ENCODE measurements at places on chromosomes 7 and 10.

DNA sequence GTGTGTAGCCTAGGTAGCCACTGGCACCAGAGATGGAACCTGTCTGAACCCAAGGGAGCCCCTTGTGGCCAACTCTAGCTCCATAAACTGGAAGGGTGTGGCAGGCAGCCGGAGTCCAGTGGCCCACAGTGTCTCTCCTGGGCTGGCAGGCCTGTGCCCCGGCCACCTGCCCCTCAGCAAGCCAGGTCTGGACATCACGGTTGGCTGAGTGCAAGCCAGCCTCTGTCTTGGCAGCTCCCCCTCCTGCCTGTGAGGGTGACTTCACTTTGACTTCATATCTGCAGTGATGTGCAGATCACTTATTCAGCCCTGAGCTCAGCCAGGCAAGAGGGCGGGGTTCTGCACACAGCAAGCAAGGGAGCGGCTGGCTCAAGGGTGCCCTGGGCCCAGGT lies 1.3 kb upstream of the RET start:
- no peak for DNase-seq

GRCh38 chr10:73207883-73208282 lies 39.2 kb downstream of the DNAJC9 start:
- no peak for DNase-seq

- DNase-seq, result no peak
Observed at GRCh38 chr7:1951159-1951536, 281.1 kb downstream of the ELFN1 start.

GRCh38 chr10:15339892-15340291 lies 31.2 kb downstream of the FAM171A1 start:
- DNase-seq, result no peak

- no peak for DNase-seq
Observed at GRCh38 chr10:102118867-102119266, 1.3 kb downstream of the LDB1 start.

GRCh38 chr10:71888623-71889387 lies 37.8 kb upstream of the PSAP start:
- peak; percentile 83 for DNase-seq

DNA sequence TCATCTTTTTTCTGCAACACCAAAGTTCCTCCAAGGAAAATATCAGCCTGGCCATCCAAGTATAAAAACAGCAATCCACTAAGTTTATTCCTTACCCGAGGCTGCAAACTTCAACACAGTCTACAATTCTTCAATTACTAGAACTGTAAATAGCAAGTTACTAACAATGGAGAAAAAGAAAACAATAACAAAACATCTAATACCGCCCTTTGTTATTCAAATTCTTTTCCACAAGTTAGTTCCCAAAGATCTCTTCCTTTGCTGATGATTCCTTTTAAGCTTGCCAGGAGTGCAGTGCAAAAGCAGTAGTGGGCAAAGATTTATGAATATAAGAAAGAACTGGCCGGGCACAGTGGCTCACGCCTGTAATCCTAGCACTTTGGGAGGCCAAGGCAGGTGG lies 86.2 kb downstream of the CUL2 start:
- DNase-seq, result no peak

GRCh38 chr7:140972876-140973829 lies 41.6 kb downstream of the MRPS33 start:
- peak; percentile 32 for DNase-seq

GRCh38 chr7:117769085-117769484 lies 104.2 kb downstream of the CTTNBP2 start:
- no peak for DNase-seq

GRCh38 chr10:126468467-126468866 lies 80.2 kb upstream of the ADAM12 start:
- DNase-seq, result no peak

DNA sequence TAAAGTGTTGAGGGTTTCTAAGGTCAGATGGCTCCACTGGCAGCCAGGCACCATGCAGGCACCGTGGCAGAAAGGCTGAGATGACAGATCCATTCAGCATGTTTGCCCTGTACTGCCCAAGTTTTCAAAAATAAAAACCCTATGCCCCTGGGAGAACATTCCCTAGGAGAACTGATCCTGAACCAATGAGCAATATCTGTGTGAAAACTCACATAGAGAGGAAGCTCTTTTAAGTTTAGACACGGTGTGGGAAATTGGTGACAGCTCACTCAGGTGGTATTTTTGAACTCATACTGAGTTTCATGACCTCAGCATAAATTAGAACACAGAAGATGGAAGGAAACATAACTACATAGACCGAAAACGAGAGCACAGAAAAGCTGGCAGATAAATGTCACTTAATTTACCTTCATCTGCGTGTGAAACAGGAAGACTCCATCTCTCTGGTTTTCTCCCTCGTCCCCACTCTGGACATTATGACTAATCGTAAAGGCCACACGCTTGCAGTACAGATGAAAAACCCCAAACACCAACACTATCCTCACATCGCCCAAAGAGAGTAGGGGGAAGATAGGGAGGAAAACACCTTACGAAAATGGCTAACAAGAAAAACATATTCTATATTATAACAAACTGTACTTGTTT lies 127.8 kb downstream of the ICA1 start:
- DNase-seq, result no peak

- no peak for DNase-seq
Observed at GRCh38 chr7:120991161-120991560, 2.6 kb downstream of the CPED1 start.

DNA sequence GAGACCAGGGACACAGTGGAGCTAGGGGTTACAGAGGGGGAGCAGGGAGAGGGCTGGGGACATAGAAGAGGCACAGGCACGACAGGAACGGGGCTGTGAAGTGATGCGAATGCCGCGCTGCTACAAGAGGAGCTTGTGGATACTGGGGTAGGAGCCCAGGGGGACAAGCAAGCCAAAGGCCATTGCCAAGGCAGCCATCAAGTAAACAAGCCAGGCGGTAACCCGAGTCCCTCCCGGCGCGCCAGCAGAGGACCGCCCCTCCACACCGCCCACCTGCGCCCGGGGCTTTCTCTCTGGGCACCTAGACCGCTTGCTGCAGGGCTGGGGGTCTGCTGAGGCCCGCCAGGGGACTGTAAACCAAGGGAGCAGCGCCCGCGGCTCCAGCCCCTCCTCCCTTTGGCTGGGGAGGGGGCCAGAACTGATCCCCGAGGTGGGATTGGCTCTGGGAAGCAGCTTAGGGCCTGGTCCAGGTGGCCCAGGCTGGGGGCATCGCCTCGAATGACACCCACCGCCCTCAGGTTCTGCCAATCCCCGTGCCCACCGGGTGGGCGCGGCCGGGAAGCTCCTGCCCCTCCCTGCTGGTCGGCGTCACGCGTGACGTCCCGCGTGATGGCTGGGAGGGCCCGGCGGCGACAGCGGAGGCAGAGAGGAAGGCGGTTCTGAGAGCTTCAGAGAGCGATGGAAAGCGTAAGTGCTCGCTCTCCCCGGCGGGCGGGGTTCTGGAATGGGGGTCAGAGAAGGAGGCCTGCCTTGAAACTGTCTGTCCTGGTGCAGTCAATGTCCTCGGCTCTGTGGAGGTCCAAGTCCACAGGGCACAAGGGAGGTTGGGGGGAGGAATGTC lies 982 bp downstream of the SFXN3 start:
- no peak for DNase-seq

DNA sequence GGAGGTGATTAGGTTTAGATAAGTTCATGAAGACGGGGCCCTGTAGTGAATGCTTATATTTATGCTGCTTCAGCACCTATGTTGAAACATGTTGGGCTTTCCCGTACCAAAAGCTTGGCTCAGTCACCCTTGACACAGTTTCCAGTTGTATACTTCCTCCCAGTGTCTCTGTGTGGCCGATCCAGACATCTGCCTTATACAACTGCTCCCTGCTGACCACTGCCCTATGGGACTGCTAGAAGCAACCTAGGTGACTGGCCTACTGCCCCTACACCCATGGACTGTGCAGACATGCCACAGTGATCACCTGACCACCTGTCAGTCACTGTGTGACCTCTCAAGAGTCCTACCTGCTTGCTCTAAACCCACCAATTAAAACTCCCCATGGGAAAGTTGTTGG lies 22.6 kb upstream of the TSPAN13 start:
- DNase-seq, result no peak

DNA sequence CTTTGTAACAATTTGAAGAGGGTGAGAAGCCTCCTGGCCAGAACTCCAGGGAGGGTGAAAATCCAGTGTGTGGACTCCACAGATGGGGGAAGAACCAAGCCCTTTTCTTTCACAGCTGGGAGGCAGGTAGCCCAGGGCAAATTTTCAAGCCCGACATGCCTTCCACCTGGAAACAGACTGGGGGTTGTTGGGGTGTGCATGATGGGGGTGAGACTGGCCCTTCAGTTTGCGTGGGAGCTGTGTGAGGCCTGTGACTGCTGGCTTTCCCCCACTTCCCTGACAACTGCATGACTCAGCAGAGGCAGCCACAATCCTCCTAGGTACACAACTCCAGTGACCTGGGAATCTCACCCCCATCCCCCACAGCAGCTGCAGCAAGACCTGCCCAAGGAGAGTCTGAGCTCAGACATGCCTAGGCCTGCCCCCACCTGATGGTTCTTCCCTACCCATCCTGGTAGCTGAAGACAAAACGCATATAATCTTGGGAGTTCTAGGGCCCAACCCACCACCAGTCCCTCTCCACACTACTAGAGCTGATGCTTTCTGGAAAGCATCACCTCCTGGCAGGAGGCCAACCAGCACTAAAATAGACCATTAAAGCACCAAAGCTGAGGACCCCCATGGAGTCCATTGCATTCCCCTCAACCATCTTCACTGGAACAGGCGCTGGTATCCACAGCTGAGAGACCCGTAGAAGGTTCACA lies 445.4 kb downstream of the TFEC start:
- DNase-seq, result peak; percentile 51

- DNase-seq, result no peak
Observed at GRCh38 chr7:2862831-2863361, 18.8 kb upstream of the GNA12 start.

DNA sequence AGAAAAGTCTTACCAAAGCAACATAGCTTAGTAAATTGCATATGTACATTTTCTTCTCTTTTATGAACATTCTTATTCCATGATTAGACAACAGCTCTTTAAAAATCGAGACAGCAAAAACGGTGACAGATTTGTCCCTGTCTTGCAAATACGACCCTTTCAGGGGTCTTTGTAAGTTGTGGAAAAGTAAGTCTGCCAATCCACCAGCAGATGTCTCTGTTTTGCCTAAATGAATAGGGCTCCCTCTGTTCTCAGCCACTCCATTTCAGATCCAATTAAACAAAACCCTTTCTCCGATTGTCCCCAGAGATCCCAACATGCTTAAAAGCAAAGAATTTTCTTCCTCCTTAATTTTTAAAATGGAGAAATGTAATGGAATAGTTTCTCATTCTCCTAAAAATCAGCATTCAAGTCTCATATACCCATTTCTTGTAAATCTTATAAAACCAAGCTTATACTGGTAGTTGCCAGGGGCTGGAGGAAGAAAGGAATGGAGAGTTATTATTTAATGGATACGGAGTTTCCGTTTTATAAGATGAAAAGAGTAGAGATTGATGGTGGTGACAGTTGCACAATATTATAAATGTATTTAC lies 61.0 kb upstream of the NFE2L3 start:
- DNase-seq, result peak; percentile 60

GRCh38 chr10:52636874-52637273 lies 135.7 kb downstream of the MBL2 start:
- DNase-seq, result no peak

DNA sequence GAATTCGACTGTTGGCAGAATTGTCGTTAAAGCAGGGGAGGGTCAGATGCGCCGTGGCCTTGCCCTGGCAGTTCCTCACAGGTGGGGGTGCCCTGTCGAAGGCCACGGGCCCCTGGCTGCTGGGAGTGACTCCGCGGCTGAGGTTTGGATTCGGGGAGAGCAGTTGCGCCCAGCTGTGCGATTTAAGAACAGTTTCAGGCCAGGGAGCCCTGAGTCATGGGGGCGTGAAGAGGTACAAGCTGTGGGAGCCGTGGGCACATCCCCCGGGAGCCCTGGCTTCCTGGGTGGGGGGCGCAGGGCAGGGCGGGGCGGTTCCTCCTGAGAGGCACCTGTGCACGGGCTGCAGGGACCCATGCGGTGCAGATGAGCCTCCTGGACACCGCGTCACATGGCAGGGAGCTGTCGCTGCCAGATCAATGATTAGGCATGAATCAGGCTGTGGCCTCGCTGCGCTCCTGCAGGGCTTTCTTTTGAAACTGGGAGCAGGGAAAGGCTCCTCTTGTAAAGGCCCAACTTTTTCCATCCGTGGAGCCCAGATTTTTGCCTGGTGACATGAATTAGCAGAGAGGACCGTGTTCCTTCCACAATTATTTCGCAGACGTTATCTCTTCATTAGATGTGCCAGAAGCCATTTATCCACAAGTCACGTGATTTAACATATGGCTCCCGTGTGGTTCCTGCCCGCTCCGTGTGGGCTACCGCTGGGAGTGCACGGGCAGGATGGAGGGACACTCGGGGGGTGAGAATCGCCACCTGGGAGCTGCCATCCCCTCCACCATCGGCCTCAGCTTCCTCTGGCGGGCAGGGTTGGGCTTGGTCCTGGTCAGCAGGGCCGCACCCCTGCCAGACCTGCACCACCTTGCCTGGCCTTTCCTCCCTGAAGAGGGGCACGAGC lies 918 bp downstream of the PWWP2B start:
- peak; percentile 53 for DNase-seq

- DNase-seq, result peak; percentile 25
Observed at GRCh38 chr10:22573820-22574569, 140.4 kb downstream of the PIP4K2A start.

DNA sequence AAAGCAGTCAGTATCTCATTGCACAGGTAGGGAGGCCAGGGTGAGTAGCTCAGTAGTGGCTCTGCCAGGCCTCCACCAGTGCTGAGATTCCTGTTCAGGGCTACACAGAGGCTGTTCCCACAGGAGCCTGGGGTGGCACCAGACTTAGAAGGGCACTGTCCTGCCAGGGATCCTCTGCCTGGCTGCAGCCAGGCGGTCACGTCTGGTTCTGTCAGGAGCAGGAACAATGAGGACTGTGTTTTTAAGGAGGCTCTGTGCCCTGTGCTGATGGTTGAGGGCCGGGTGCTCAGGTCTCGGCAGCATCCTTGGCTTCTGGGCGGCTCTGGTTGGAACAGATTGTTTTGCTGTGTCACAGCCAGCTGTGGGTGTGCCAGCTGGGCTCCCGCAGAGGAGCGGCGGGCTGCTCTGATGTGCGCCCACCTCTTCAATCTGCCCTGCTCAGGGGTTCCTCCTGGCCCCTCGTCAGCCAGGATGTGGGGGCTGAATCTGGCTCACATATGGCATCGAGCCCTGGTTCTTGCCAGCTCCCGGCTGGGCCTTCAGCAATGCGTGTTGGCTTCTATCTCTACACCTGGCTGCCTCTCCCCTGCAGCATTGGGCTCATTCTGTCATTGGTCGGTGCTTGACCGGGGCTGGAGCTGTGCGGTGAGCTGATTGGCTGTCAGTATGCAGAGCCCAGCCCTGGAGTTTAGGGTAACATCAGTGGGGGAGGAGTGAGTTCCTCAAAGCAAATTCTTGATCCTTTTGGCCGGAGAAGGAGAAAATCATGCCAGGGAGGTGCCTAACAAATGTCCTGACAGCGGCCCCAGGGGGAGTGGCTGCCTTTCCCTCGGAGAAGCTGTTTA lies 41.2 kb downstream of the TACR2 start:
- peak; percentile 92 for DNase-seq

- peak; percentile 4 for DNase-seq
Observed at GRCh38 chr7:75879771-75880184, 944 bp downstream of the RHBDD2 start.
